Epithelial cell of alveolus of lung (primary cell): ENCODE measurements at places on chromosomes 11 and 22. TPM values are rescaled to one million over a fixed set of nuclear protein-coding genes. Genes with fewer than 3 reads are reported as not detected.

POLD3 gene
- 10.6 and 11.6 TPM in 2 replicates for total RNA-seq

GLYATL1B gene
- not detected in 2 replicates for total RNA-seq

TMEM86A gene
- total RNA-seq = 1.2 and 2.8 TPM in 2 replicates

ASCC2 gene
- 22.1 and 23.8 TPM in 2 replicates for total RNA-seq

OR56A1 gene
- total RNA-seq = not detected in 2 replicates

GTSE1 gene
- total RNA-seq = 5.9 and 12.4 TPM in 2 replicates

OR51I1 gene
- not detected in 2 replicates for total RNA-seq
